ENCODE measurements at places on chromosomes 6 and 20.

GRCh38 chr6:49490633-49491032 is 9.1 kb upstream of the GLYATL3 start:
- no peak for DNase-seq

GRCh38 chr20:3277686-3278465 is 38.9 kb upstream of the SLC4A11 start:
- DNase-seq = no peak

GRCh38 chr6:125577124-125577662 is 172.2 kb upstream of the HEY2 start:
- DNase-seq = no peak

- DNase-seq = no peak
Measured at GRCh38 chr6:70973604-70974003, 16.7 kb upstream of the B3GAT2 start.

GRCh38 chr20:41748051-41748450 is 129.9 kb upstream of the CHD6 start:
- no peak for DNase-seq

GRCh38 chr6:47479140-47479508 is 1.5 kb downstream of the CD2AP start:
- no peak for DNase-seq

GRCh38 chr6:133291671-133292070 is 50.5 kb downstream of the EYA4 start:
- DNase-seq = no peak

GRCh38 chr6:83167726-83168278 is 25.3 kb downstream of the PGM3 start:
- DNase-seq = no peak

- no peak for DNase-seq
Measured at GRCh38 chr20:18645196-18645745, 57.4 kb downstream of the DTD1 start.

DNA sequence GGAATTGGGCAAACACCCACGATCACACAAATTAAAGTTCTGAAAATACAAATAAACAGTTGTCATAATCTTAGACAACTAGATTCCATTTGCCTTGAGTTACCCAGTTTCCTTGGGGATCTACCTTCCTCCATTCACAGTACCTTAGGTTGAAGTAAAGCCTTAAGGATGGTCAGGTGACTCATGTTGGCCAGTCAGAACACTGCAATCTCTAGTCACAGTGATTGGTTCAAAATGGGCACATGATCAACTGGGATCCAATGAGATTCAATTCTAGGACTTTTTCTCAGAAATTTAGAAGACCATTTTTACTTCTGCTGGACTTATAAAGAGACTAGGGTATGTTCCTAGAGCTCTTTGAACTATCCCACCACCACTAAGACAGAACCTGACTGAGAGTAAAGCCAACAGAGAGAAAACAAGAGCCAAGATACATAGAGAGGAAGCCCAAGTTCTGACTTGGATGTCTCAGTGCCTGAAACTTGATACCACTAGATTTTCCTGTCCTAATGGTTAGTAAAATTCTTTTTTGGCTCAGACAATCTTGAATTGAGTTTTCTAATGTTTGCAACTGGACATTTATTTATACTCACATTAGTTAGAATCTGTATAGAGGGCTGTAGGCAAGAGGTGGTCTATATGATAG is 8.6 kb upstream of the CLIC5 start:
- DNase-seq = no peak

DNA sequence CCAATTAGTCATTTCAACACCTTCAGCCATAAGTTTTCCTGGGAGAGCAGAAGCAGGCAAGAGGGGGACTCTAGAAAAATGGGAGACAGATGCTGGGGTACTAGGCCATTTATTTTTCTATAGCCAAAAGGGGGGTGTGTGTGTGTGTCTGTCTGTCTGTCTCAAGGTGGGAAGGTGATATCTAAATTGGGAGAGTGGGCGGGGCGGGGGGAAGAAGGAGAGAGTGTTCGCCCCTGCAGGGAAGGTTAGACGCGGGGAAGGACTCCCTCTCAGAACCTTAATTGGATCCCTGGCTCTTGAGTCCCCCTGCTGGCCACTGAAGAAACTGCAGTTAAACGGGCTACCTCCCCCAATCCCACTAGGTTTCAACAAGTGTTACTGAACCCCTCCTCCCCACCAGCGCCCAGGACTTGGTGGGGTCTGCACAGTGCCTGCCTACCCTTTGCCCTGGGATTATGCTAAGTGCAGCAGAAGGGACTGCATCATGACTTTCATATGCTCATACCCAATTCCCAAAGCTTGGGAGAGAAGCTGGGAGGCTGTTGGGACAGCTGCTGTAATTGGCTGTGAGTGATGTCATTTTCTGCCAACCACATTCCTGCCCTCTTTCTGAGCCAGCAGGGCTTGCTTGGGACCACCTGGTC is 45.8 kb downstream of the FOXP4 start:
- DNase-seq = no peak

DNA sequence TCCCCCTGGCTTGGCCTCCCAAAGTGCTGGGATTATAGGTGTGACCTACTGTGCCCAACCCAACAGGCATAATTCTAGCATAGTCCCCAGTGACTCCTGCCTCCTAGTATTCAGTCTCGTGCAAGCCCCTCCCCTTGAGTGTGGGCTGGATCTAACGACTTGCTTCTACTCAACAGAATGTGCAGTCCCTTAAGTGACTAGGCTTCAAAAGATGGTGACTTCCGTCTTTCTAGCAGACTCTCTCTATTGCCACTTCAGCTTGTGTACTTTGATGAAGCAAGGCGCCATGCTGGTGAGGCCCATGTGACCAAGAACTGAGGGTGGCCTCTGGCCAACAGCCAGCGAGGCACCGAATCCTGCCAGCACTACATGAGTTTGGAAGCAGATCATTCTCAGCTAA is 109.6 kb upstream of the TRAF3IP2 start:
- peak; percentile 40 for DNase-seq

- DNase-seq = no peak
Measured at GRCh38 chr6:51466427-51466826, 621.0 kb downstream of the PKHD1 start.

GRCh38 chr6:95227351-95227750 is 350.0 kb upstream of the MANEA start:
- no peak for DNase-seq

- DNase-seq = no peak
Measured at GRCh38 chr6:51866867-51867266, 220.5 kb downstream of the PKHD1 start.

- DNase-seq = no peak
Measured at GRCh38 chr6:41182069-41183034, 18.6 kb downstream of the TREML2 start.

- no peak for DNase-seq
Measured at GRCh38 chr6:140773276-140773675, 1359.4 kb upstream of the GJE1 start.

GRCh38 chr20:44074252-44075151 is 112.5 kb downstream of the JPH2 start:
- DNase-seq = no peak

GRCh38 chr20:40207655-40208054 is 481.4 kb downstream of the MAFB start:
- DNase-seq = no peak

- DNase-seq = no peak
Measured at GRCh38 chr6:4271761-4272470, 136.5 kb upstream of the ECI2 start.

- no peak for DNase-seq
Measured at GRCh38 chr6:67535946-67536345, 1099.1 kb upstream of the ADGRB3 start.

DNA sequence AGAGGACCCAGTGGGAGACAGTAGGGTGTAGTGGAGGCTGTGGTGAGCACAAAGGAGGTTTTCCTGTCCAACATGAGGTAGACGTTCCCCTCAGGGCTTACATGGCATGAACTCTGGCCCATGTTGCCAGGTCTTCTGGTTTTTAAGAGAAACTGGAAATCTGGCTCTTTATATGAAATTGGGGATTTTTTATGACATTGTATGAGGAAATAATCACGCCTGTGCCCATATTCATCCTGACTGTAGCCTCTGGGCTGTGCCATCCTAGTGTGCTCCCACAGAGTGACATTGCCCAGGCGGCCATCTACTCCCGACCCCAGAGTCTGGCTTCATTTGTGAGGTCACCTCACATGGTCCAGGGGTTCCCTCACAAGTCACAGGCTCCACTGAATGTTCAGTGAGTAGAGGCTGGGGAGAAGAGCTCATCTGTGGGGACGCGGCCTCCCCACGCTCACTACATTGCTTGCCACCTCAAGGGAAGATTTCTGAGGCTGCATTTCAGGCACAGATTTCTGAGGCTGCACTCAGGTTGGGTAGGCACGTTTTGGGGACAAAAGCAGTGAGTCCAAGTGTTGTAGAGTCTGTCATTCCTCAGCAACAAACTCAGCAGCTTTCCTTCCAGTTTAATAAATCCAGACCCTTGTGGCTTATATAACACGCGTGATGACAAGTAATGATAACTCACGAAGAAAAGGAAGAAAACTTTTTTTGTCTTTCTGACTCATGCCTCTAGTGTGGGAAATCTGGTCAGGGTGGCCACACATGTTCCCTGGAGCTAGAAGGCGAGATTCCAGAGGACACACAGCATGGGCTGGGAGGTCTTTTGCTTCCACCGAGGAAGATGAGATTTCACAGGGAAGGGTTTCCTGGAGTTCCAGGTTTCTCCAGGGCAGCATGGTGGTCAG is 41.7 kb downstream of the SLC24A3 start:
- no peak for DNase-seq

DNA sequence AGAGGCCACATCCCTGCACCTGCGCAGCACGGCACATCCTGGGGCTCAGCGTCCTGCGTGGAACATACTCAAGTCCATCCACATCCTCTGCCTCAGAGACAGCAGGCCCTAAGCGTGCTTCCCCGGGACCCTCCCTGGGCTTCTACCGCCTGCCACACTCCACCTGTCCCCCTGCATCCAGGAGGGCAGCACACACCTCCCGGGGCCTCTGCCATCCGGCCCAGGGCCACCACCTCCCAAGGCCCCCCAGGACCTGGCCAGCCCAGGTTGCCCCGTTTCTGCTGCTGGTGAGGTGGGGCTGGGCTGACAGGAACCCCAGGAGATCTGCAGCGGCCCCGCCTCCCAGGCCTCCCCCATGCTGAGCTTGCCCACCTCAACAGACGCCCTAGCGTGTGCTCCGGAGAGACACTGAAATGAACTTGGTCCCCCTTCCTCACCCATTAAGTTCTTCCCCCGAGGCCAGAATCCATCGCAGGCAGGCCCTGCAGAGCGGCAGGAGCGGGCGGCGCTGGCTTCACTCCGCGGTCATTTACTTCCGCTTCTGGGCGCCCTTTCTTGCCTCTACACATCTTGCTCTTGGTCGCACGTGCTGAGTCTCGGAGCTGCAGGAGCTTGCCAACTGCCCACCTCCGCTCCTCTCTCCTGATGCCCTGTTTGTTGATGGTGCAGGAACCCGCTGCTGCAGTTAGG is 235.3 kb downstream of the TAF4 start:
- no peak for DNase-seq

DNA sequence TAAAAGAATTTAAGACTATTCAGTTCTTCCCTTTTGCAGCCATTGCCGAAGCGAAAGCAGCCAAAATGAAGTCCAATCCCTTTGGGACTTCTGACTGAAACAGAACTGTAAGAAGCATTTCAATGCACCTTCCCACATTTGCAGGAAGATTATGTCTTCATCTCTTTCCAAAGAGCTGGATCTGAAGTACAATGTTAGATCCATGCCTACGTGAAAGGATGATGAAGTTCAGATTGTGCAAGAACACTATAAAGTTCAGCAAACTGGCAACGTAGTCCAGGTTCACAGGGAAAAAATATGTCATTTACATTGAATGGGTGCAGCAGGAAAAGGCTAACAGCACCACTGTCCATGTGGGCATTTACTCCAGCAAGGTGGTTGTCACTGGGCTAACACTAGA is 6.0 kb upstream of the FILIP1 start:
- no peak for DNase-seq

DNA sequence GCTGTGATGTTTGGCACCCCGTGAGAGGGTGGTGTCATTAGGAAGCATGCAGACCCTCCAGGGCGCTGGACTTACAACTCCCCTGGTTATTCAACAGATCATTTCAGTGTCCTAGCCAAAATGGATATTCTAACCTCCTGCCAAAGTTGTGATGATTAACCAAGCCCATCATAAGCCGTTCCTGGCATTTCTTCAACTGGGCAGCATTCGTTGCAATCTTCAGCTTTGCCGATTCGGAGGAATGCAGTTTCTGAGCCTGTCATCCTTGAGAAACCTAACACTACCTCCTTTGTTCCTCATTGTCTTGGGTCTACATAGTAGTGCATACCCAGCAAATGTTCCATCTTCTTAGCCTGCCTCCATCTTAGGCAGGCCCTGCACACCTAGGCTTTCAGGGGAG is 79.2 kb upstream of the MAP3K4 start:
- no peak for DNase-seq

GRCh38 chr6:62530985-62531384 is 245.0 kb upstream of the KHDRBS2 start:
- no peak for DNase-seq

- DNase-seq = no peak
Measured at GRCh38 chr6:144416244-144416643, 131.1 kb downstream of the UTRN start.

- DNase-seq = no peak
Measured at GRCh38 chr20:48298851-48299484, 513.7 kb upstream of the SULF2 start.

GRCh38 chr6:6614096-6614982 is 25.8 kb downstream of the LY86 start:
- no peak for DNase-seq

GRCh38 chr20:62117362-62117646 is 5.0 kb upstream of the LSM14B start:
- DNase-seq = no peak

DNA sequence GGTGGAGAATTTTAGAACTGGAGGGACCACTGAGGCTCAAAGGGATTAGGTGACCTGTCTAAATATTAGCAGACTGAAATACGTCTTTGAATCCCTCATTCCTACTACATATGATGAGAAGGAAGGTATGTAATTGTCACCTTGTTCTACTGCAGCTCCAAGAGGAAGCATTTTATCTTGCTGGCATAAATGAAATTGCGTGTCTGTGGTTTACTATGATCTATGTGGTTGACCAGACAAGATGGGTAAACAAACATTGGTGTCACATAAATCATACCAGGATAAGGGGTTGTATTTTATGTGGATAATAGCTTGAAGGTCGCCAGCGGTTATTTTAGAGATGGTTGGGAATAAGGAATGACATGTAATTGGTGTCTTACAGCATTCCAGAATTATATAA is 78.2 kb downstream of the LAMA4 start:
- no peak for DNase-seq

DNA sequence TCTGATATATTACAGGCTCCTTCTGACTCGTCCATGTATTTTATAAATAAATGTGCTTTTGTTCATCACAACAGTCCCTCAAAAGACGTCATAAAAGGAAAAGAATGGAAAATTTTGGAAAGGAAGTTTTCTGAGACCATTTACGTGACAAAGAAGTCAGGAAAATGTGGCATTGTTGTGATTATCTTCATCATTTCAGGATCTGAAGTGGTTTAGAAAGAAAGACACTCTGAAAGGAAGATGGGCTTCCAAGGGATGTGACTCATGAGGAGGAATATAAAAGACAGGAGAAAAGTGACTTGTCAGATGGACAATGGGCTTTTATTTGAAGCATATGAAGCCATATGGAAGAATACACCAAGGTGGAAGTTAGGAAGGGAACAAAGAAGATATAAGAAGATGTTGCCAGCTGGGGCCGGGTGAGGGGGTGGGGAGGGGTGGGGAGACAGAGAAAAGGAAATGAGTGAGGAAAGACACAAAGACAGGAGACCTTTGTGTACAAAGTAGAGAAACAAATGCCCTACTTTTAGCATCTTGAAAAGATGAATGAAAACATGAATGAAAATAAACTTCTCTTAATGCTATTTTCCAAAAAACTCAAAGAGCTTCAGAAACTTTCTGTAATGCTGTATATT is 190.3 kb upstream of the PREP start:
- no peak for DNase-seq

Measured in cerebellar nuclear complex (tissue), 1 donor.